ENCODE measurements at places on chromosomes 13 and 19.
A peak's percentile ranks its signal among the peaks of the same experiment; 100 is the strongest.

- DNase-seq, result no peak
These were observed 420.8 kb upstream of the GPC6 start for GRCh38 chr13:92805766-92806165.

DNA sequence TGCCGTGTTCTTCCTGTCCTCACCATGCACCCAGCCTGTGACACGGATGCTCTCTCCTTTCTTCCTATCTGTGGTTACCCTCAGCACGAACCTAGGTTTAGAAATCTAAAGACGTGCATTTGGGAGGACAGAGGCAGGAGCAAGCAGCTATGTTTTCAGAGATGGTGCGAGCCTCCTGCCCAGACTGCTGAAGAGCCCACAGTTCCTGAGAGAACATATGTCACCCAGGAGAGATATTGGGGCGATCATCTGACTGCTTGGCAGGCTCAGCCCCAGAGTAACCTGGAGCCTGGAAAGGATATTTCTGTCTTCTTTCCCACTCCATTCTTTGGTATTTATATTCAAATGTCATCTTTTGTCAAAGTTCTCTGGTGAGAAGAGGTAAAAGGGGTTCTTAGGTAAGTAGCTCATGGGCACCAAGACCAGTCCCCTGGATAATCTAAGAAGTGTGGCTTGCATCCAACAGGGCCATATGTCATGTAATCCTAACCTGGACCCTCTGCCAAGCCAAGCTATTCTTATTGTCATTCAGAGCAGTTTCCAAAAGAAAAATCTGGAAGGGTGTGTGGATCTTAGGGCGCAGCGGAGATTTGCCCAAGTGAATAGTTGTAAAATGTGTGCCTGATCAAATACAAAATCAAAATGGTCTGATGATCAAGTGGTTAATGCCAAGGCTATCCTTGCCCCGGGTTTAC lies 59.5 kb downstream of the FGF9 start:
- DNase-seq, result no peak

- no peak for DNase-seq
These were observed at the start of gene EBI3 for GRCh38 chr19:4229179-4229931. Gene EBI3, plus strand, starts transcription at chr19:4229523. Its CDS starts 28 bp downstream, at chr19:4229551.

DNA sequence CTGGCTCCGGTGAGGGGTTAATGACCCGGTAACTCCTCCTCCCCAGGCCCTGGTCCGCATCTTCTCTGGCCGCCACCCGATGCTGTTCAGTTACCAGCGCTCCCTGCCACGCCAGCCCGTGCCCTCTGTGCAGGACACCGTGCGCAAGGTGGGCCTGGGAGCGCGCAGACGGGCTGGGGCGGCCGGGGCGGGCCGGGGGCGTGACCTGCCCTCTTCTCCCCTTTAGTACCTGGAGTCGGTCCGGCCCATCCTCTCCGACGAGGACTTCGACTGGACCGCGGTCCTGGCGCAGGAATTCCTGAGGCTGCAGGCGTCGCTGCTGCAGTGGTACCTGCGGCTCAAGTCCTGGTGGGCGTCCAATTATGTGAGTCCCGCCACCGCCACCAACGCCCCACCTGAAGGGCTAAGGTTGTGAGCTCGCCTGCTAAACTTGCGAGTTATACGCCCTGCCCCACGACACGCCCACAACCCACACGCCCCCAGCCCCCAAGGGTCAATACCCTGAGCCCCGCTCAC lies 10.4 kb downstream of the CPT1C start:
- no peak for DNase-seq

- DNase-seq, result peak; percentile 81
These were observed 2.2 kb downstream of the CXCL17 start for GRCh38 chr19:42440357-42441048.
